ENCODE measurements at places on chromosomes 2 and 18.

GRCh38 chr18:13317801-13318200, 99.2 kb downstream of the LDLRAD4 start:
- no peak for DNase-seq

DNA sequence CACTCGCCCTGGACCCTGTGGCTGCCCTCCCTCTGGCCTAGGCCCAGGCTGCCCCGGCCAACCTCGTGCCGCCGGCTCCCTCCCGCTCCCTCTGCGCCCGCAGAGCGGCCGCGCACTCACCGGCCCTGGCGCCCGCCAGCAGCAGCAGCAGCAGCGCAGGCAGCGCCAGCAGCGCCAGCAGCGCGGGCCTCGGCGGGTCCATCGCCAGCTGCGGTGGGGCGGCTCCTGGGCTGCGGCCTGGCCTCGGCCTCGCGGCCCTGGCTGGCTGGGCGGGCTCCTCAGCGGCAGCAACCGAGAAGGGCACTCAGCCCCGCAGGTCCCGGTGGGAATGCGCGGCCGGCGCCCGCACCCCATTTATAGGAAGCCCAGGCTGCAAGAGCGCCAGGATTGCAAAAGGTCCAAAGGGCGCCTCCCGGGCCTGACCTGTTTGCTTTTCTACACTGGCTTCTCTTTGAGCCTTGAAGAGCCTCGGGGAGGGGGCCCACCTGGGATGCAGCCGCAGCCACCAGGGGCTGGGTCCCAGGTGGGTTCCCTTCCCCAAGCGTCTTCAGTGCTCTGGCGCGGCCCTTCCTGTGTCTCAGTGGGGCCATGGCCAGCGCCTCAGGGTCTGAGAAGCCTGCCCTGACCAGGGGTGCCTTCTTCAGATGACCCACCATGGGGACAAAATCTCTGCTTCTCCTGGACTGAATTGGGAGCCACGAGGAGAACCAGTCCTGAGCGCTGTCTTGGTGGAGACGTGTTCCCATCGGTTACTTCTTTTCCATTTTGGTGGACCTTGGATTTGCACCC, at the start of gene APOB:
Gene APOB (minus strand): TSS at position 330 of the 789 bp plus-strand sequence. CDS start 128 bp downstream, at position 202.
- no peak for DNase-seq

DNA sequence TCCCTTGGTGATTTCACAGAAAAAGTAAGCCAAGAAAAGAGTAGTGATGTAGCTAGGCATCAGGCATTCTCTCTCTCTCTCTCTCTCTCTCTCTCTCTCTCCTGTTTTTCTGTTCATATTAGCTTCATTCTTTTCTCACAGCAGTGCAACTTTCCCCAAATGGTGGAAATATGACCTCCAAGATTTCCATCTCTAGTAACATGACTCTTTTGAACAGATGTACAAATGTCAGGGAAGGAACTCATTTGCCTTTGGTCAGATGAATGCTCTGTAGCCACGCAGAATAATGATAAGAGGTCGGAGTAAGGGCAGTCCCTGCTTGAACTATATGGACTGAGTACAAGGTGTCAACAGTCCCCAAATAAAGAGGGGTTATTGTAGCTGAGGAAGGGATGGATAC, 316.2 kb downstream of the GALNT13 start:
- DNase-seq = no peak

DNA sequence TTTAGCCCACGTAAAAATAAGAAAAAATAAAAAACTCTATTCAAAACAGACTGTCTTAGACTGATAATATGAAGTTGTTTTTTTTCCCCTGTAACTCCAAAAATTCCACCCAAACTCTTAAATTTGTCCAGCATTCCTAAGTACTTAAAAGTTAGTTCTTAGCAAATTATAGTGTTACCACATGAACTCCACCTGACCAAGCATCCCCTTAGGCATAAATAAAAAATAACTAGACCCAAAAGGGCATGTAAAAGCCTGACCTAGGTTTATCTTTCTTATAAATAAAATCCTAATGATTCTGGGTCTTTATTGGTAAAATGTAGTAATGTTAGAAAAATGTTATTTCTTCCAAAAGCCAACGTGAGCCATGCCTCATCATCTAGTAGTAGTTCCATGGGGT, 54.3 kb downstream of the TTC21B start:
- no peak for DNase-seq

GRCh38 chr18:57029761-57030160, 117.1 kb upstream of the BOD1L2 start:
- no peak for DNase-seq

GRCh38 chr2:33038799-33039198, 92.0 kb downstream of the LTBP1 start:
- DNase-seq = no peak

GRCh38 chr2:10438688-10439087, 9.4 kb downstream of the ODC1 start:
- no peak for DNase-seq

GRCh38 chr18:3794537-3795348, 344.8 kb downstream of the TGIF1 start:
- no peak for DNase-seq

- no peak for DNase-seq
These were observed 3.3 kb downstream of the KATNAL2 start for GRCh38 chr18:46920653-46921052.

- no peak for DNase-seq
These were observed 3.5 kb downstream of the MAPK4 start for GRCh38 chr18:50563376-50563775.
